ENCODE measurements at places on chromosomes 2 and 18. TPM values are rescaled to one million over a fixed set of nuclear protein-coding genes. Genes with fewer than 3 reads are reported as not detected.

STPG4 gene
- total RNA-seq: 1.3 TPM

SKOR2 gene
- total RNA-seq: 6.7 TPM

ICOS gene
- not detected for total RNA-seq

PLCL1 gene
- 28.8 TPM for total RNA-seq

CTAGE1 gene
- total RNA-seq: not detected

KLHL41 gene
- total RNA-seq: not detected

EML4 gene
- 50.8 TPM for total RNA-seq

RMC1 gene
- 28.5 TPM for total RNA-seq

LRATD1 gene
- 19.4 TPM for total RNA-seq

- no peak for DNase-seq
Measured at GRCh38 chr2:182553483-182553882, 126.6 kb upstream of the PDE1A start.

- DNase-seq: no peak
Measured at GRCh38 chr2:110748489-110748867, 16.1 kb downstream of the ACOXL start.

- DNase-seq: no peak
Measured at GRCh38 chr2:226746196-226746800, 53.3 kb downstream of the IRS1 start.

DNA sequence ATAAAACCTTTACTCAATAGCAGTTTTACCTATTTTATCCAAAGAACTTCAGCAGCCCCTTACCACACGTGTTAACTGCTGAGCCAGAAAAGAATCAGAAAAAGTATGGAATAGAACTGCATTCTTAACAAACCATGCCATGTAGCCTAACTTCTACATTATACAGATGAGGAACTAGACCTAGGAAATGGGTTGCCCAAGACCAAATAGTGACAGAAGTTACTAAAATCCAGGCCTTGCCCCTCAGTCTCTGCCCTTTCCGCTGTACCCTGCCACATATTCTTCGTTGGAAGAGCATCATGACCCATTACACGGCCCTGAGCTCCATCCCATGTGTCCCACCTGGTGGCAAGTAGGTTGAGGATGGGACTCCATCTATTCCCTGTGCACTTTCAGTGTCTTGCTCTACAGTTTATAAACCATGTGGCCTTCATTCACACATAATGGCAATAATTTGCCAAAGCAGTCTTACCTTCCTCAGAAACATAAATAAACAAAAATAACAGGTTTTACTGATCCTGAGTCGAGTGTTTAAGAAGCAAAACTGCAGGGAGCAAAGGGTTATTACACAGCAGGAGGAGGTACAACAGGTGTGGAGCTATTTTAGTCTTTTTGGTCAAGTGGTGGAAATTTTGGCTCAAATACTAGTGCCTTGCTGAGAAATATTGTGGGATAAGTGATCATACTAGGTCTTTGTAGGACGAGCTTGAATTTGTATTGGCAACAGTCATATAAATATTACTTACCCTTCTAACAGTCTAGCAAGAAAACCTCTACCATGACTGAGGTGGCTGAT, 46.5 kb downstream of the HNRNPLL start:
- DNase-seq: no peak

- no peak for DNase-seq
Measured at GRCh38 chr2:8088810-8089209, 593.0 kb upstream of the ID2 start.

- DNase-seq: no peak
Measured at GRCh38 chr2:212973347-212973746, 178.1 kb downstream of the IKZF2 start.

DNA sequence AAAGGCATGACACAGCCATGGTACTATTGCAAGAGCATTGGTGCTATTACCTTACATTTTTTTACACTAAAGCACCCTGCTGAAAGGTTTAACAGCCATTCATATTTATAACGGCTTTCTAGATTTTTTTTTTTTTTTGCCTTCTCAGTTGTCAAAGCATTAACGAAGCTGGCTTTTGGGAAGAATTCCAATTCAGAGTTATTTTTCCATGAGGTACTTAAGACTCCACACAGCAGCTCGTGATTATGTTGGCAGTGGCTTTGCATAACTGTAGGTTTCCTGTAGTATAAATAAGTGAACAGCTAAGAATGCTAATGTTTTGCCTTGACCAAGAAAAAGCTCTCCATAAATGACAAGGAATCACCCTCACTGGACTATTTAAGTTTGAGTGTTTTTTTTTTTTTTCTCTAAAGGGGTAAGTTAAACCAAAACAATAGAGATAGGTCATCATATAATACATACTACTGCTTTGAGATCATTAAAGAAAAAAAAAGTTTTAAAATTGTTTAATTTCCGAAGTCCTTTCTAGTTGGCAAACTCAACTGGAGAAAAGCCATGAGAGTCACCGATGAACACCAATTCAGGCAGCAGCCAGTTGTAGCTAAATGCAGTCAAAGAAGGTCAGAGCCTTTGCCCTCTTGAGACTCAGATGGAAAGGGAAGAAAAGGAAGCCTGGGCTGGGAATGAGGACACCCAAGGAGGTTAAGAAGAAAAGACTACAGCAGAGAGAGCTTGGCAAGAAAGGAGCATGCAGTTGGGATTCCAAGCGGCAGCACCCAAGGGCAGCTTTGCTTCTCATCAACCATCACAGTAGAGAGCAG, 187.4 kb upstream of the NCKAP5 start:
- no peak for DNase-seq

DNA sequence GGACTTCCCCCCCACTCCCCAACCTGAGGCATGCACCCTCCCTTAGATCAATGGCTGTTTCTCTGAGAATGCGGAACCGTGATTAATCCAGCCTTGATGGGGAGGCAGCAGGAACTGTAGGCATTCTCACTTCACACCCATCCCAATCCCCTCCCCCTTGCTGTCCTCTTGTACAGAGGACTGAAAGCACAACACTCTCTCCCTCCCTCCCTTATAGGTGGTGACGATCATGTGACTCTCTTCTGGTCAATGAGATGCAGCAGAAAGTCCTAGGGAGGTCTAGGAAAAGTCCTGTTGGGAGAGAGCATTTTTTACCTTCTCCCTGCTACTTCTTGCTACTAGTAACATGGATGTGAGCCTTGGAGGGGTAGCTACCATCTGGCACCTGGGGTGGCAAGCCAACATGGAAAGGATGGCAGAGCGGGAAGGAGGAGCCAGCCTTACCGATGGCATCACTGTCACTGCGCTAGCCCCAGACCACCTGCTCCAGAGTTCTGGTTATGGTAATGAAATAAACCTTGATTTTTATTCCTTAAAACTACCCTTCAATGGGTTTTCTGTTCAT, 106.9 kb downstream of the MSH2 start:
- DNase-seq: no peak

GRCh38 chr2:152200565-152201465, 25.3 kb upstream of the STAM2 start:
- DNase-seq: no peak

- DNase-seq: no peak
Measured at GRCh38 chr2:1714291-1715064, 29.8 kb downstream of the PXDN start.

- DNase-seq: no peak
Measured at GRCh38 chr18:23398401-23398800, 54.7 kb upstream of the RIOK3 start.

GRCh38 chr2:215601990-215602721, 166.3 kb upstream of the FN1 start:
- DNase-seq: no peak

GRCh38 chr2:111208639-111209038, 87.9 kb downstream of the BCL2L11 start:
- no peak for DNase-seq

DNA sequence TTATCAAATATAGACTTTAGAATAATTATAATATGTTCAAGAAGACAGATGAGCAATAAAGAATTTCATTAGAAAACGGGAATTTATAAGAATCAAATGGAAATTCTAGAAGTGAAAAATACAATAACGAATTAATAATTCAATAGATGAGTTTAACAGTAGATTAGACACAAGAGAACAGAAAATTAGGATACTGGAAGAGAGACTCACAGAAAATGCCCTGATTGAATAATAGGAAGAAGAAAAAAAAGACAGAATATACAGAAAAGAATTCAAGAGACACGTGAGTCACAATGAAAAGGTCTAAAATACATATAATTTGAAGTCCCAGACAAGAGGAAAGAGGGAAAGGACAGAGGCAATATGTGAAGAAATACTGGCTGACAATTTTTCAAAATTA, 354.7 kb downstream of the CLIP4 start:
- no peak for DNase-seq

DNA sequence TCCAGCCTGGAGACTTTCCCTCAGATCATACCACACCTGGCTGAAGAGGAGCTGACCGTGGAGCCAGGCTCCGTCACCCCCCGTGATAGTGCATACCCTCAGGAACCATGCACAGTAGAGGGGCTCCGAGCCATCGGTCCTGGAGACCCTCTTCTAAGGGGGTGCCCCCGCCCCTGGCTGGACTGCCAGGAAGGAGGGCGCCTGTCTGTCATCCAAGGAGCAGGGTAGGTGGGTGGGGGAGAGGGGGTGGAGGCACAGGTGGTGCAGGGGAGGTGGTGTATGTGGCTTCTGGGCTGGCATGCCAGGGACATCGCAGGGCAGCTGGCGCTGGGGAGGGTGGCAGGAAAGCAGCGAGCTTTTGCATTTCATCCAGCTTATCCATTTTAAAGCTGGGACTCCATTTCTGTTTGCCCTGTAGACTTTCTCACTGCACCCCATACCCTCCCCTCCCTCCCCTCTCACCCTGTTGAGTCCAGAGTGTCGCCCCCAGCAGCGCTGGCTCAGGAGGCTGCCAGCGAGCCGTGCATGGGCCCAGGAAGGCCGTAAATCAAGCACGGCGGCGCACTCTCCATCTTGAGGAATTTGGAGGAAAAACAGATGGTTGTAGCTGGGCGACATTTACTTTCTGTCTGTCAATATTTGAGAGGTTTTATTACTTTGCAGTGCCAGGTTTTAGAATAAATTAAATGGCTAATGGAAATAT, 56.2 kb upstream of the HS6ST1 start:
- DNase-seq: no peak

DNA sequence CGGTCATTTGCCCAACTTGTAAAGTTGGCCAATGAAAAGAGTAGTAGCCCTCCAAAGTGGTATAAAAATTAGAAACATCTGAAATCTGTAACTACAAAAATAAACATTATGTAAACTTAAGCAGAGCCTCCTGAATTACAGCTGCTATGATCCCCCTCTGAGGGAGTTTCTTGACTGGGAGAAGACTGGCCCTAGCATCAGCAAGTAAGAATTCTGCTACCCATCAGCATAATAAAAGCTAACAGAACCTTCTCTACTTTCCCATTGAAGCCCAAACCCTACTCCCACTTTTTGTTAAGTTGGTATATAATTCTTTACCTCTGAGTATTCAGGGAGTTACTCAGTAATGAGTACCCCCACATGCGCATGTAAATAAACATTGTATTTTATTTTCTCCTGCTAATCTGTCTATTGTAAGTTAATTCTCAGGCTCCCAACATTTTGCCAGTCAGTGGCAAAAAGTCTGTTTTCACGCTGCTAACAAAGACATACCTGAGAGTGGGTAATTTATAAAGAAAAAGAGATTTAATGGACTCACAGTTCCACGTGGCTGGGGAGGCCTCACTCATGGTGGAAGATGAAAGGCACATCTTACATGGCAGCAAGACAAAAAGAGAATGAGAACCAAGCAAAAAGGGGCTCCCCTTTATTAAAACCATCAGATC, 71.3 kb downstream of the MYL12B start:
- DNase-seq: no peak

- DNase-seq: no peak
Measured at GRCh38 chr2:191946471-191947182, 99.7 kb upstream of the CAVIN2 start.

GRCh38 chr2:2850859-2851258, 519.8 kb upstream of the MYT1L start:
- no peak for DNase-seq

DNA sequence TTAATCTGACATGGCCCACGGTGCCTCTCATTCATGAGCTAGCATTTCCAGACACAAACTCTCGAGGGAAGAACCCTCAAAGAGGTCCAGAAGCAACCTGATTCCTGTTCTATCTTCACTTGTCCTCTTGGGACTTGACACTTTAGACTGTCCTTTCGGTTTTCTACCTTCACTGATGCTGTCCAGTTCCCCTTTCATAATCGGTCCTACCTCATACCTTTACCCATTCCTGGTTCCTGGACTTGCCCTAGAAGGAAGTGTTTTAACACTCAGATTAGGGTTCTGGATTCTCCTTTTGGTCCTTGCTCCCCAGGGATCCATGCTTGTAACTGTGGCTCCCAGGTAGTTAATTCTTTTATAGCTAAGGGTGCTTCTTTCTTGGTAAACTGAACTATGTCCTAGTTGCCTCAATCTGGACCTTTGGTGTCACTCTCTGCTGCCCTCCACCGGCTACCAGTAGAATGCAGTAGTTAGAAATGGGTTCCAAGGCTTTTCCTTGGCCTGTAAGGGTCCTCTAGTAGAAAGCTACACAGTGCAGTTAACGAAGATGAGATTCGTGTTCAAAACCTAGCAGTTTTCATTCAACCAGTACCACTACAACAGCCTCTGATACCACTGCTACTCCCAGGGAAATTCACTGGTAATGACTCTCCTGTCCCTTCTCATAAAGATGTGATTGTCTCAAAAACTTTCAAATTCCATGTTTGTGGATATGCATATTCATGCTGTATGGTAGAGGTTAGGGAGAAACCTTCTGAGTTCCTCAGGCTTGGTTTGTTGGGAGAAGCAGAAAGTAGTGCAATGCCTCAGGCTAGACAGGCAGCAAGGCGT, 178.1 kb upstream of the CYP26B1 start:
- DNase-seq: peak; percentile 42

Measured in glutamatergic neuron (in vitro differentiated cells).